Renal pelvis (tissue), 12 donors: ENCODE measurements at places on chromosomes 16 and 17.

DNA sequence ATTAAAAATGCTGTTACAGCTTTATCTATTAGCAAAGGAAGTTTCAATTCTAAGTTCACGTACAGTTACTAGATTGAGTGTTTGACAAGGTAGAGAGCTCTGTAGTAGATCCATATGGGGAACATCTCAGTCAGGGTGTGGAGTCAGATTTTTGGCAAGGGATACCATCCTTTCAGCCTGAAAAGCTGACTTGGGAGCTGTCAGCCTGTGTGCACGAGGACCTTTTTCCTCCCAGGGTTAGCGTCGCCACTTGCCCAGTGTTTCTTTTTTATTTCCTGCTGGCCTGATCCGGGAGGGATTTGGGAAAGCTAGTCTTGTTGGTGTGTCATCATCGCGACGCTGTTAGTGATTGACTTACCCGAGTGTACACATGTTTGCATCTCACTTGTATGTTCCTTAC, 29.5 kb downstream of the WWOX start:
- DNase-seq, result no peak

GRCh38 chr17:42271006-42271778, 5.0 kb downstream of the STAT5B start:
- DNase-seq, result no peak

DNA sequence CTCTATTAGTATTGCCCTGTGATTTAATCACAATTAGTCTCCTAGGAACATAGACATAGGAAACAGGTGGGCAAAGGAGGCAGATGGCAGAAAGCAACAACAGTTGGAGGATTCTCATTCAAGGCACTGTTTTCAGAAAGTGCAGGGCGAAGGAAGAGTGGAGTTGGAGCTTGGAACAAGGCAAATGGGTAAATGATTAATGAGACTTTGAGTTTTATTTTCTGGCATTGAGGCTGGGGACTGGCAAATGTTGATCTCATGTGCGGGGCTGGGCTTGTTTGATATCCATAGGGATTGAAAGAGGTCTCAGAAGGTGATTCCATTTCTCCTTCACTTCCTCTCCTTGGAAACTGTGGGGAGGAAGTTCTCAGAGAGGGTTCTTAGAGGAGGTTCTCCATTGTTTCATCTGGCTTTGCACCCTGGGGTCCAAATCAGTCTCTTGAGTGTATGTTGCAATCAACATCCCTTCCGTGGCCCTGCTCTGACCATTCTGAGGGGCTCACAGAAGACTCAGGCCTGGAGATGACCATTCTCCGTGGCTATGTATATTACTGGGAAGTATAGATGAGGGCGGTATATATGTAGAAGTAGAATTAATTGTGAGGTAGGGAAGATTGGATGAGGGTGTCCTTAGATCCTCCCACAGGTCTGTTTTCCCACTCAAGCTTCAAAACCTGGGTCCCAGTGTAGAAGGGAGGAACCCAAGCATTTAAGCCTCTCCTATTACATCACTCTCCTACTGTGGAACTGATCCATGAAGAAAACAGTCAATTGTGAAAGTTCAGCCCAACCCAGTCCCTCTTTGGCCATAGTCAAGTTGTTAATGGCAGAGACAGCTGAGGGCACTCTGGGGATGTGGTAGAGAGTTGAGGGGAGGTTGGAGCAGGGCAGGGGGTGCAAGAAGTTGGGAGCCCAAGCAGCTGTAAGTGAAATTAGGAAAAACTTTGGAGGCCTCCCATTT, 36.5 kb upstream of the SRSF1 start:
- no peak for DNase-seq

DNA sequence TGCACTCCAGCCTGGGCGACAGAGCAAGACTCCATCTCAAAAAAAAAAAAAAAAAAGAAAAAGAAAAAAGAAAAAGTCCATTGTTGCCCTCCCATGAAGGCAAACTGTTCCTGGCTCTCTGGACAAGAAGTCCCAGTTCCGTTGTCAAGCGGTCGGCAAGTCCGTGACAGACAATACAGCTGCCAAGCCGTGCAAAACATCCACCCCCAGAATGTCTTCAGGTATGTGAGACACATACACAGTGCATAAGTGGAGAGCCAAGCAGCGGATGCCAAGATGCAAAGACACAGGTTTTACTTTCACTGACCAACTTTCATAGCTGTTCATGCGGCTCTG, 33.6 kb upstream of the APPBP2 start:
- no peak for DNase-seq

GRCh38 chr16:57012353-57012752, 23.0 kb downstream of the NLRC5 start:
- no peak for DNase-seq

DNA sequence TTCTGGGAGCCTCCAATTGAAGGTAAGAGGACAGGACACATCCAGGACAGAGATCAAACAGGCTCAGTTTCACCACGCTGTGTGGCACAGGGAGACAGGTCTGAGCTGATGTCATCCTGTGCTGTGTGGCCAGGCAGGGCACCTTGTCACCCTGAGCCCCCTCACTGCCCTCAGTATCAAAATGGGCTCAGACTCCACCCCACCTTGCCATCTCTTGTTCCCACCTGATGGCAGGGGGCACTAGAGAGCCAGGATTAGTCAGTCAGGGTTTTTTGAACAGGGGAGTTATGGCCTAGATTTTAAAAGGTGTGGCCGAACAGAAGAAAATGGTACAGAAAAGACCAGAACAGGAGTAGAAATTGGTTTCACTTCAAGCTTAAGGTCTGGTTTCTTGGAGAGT, 2.6 kb downstream of the KAT2A start:
- DNase-seq, result no peak

DNA sequence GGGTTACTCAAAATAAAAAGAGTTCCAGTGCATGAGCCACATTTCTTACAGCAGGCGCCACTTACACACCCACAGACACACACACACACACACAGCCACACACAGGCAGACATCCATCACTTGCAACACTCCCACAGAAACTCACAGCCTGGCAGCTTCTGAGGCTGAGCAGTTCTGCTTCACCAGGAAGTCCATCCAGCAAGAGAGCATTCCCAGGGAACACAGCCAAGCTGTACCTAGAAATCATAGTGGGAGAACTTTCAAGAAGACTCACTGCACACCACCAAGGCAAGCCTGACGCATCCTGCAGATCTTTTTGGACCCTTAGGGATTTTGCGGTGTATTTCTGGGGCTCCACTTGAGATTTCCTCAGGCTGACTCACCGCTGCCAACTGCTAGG, 140.9 kb upstream of the WSB1 start:
- DNase-seq, result no peak

- DNase-seq, result no peak
Measured at GRCh38 chr17:82686366-82687324, 11.9 kb downstream of the RAB40B start.

GRCh38 chr17:82710499-82711232, 5.8 kb upstream of the FN3KRP start:
- no peak for DNase-seq

GRCh38 chr16:26442321-26442720, 624.4 kb upstream of the C16orf82 start:
- no peak for DNase-seq

- no peak for DNase-seq
Measured at GRCh38 chr16:51565184-51565583, 414.1 kb upstream of the SALL1 start.

DNA sequence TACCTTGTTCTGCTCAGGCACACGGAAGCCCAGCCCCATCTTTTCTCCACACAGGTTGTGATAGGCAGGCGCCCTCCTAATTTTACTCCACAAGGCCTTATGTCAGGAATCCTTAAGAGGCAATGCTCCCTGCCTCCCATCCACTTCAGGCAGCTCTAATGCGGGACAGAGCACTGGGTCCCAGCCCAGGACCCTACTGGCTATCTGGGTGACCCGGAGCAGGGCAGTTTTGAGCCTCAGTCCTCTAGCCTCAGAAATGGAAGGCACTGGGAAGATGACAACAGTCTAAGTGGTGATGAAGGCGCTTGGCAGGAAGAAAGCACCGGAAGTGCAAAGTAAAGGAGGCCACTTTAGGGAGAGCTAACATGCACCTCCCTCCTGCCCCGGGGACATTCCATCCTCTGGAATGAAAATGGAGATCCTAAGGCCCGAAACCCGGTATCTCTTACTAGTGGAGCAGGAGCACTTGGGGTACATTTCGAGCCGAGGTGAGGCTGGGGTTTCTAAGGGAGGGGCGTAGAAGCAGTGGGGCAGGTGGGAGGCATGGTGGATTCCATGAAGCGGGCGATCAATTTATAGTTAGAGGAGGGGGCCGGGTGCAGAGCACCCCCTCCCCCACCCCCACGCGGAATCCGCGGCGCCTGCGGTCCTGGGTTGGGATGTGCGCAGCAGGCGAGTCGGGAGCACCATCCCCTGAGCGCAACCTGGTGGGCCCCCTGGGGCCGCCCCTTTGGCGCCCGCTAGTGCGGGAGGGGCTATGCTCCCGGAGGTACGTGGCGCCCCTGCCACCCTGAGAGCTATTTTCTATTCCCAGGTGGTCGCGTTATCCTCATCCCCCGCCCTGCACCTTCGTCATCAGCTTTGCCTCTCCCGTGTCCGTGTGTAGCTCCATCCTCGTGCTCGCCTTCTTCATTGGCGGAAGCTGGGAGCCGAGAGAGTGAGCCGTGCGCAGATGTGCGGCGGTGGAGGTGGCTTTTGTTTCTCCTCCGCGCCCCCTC, 4.9 kb downstream of the MT1F start:
- DNase-seq, result no peak

DNA sequence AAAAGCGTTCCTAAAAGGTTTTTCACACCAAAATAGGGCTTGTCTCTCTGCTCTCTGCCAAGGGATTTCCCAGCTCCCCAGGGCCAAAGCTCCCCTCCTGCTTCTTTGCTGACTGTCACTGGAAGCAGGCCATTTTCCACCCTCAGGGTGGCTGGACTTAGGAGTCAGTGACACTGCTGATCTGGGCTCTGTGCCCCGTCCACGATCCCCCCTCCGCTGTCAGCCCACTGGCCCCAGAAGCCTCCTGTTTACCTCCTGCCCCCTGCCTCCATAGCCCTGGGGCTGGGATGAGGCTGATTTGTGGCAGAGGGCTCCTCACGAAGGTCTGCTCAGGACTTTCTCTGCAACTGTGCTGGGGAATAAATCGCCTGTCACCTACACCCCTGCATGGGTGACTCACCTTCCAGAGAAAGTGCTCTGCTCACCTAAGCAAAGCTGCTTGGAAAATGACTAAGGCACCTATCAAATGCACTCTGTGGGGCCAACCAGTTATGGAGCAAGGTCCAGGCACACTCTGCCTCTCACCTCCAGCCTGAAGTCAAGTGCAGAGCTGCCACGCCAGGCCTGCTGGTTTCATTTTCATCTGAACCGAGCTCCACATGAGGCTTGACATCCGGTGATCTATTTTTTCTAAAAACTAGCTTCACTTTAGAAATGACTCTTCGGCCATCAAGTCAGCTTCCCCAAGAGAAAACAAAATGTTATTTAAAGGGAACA, 4.9 kb downstream of the MAP3K14 start:
- DNase-seq, result no peak

DNA sequence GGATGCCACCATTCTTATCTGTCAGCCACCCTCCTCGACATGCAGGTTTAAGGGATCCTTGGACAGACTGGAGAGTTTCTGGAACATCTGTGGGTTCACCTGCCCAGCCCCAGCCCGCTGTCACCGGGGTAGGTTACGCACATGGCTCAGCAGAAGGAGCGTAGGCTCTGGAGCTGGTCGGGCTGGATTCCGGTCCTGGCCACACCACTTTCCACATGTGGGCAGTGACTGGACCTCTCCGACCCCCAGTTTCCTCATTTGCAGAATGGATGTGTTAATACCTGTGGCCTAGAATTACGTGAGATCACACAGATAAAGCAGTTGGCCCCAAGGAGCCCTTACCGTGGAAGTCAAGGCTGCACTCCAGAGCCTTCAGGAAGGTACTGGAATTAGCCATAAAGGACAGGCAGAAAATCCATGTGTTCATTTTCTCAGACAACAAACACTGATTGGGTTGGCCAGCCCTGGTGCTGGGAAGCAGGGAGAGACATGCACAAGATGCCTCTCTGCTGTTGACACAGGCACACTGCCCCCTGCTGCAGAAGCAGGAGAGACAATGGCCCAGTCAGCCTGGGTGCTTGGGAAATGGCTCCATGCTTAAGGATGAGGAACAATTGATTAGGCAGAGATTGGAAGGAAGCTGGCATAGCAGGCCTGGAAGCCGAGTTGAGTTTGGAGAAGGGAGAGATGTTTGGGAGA, 58.8 kb downstream of the SF3B3 start:
- no peak for DNase-seq

DNA sequence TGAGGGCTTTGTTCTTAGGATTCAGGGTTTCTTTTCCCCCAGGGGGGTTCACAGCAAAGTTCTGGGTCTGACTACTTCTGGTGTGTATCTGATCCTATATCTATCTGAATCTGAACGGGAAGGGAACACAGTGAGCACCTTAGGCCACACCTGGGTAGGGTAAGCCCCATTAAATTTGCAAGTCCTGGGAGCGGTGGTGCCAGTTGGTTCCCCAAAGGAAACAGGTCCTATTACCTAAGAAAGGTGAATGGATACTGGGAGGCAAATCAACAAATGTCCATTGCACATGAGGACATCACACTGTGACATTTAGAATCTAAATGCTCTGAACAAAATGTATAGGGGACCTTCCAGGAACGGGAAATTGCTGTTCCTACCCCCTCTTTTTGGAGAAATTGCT, 54.6 kb downstream of the BMERB1 start:
- DNase-seq, result no peak

DNA sequence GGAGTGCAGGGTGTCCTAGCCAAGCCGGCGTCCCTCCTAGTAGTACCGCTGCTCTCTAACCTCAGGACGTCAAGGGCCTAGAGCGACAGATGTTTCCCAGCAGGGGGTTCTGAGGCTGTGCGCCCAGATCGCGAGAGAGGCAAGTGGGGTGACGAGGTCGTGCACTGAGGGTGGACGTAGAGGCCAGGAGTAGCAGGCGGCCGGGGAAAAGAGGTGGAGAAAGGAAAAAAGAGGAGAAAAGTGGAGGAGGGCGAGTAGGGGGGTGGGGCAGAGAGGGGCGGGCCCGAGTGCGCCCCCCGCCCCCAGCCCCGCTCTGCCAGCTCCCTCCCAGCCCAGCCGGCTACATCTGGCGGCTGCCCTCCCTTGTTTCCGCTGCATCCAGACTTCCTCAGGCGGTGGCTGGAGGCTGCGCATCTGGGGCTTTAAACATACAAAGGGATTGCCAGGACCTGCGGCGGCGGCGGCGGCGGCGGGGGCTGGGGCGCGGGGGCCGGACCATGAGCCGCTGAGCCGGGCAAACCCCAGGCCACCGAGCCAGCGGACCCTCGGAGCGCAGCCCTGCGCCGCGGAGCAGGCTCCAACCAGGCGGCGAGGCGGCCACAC, at the start of gene MMP2:
Gene MMP2 (plus strand): TSS at position 372 of the 603 bp plus-strand sequence. CDS start 282 bp downstream, outside the sequence.
- peak; percentile 74 for DNase-seq
